Stimulated activated naive CD8-positive, alpha-beta T cell treated with anti-CD3 and anti-CD28 coated beads, Interleukin-15, amount 100 ng/mL, for 72 hours (primary cell): ENCODE measurements at places on chromosomes 16 and 17.

DNA sequence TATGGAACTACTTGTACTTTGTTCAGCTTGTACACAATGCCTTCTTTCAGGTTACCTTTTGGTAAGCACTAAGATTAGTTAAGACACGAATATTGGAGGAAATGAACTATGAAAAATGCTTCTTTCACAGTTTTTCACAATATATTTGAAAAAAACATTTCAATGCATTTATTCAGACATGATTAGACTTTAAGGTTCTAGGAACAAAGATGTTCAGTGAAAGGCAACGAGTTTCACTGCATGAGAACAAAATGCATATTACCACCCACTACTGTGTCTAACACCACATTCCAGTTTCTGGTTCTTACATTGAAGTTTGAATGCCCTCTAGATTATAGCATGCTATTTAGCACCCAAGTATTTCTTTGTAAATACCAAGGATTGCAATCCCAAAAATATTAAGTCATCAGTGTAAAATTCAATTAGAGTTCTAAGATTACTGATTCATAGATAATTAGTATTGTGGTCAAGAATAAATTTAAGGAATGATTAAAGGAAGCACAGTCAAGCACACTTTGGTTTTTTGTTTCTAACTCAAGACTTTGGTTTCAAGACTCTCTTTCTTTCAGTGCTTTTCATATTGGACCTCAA lies 261.7 kb downstream of the CEP112 start:
- no peak for DNase-seq

DNA sequence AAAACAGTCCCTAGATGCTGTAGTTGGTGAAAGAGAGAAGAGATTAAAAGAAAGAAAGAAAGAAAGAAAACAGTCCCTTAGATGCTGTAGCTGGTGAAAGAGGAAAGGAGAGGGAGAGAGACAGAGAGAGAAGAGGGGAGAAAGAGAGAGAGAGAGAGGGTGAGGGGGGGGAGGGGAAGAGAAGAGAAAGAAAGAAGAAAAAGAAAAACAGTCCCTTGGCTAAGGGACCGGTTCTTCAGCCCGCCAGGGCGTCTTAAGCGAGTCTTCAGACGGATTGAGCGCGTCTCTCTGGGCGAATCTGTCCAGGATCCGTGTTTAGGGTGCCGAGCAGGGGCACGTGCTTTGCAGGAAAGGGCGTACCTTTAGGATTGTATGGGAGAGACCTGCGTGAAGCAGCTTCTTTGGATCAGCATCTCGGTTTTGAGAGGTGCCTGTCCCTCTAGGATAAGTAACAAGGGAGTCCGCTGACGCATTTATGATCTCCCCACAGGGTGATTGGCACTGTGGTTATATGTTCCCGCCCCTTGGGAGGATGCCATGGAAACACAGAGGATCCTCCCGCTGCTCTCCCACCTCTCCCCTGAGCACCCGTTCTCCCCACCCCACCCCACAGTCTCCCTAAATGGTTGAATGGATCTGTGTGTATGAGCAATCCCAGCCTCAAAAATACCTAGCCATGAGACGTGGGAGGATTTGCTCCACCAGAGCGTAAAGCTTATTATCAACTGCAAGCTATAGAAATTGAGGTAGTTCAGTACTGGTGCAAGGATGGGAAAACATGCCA lies 16.7 kb downstream of the GNGT2 start:
- DNase-seq = no peak

- DNase-seq = no peak
Measured at GRCh38 chr17:1165836-1166235, 13.9 kb downstream of the ABR start.

DNA sequence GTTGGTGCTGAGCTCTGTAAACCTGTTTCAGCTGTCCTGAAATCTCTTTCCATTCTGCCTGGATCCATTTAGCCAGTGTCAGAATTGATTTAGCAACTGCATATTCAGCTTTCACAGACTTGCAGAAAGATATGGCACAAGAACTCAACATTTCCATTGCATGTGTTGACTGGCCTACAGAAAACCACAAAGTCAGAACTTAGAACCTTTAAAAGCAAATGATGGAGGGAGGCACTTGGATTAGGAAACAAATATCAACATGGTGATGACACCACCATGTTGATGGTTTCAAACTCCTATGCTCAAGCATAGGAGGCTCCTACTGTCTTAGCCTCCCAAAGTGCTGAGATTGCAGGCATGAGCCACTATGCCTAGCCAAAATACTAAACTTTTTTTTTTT lies 52.3 kb upstream of the ARL6IP1 start:
- DNase-seq = no peak

DNA sequence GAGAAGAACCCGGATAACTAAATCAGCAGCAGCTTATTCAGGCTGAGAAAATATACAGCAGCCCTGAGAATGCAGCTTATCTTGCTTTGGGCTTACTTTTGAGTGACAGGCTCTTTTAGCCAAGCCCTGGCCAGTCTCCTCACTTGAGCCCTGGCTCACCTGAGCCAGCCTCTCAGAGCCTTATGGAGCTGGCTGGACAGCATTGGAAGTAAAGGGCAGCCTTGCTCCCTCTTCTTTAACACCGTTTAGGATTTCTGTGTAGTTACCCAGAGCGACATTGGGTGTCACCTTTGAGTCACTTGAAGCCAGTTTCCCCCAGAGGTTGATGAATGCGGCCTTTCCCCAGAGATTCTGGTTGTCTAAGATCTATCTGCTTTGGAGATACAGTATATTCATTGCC lies 7.7 kb upstream of the NPIPB2 start:
- DNase-seq = peak; percentile 7

- DNase-seq = no peak
Measured at GRCh38 chr17:63487014-63487339, 10.1 kb downstream of the ACE start.

- no peak for DNase-seq
Measured at GRCh38 chr17:18179196-18179595, 4.4 kb upstream of the ALKBH5 start.

DNA sequence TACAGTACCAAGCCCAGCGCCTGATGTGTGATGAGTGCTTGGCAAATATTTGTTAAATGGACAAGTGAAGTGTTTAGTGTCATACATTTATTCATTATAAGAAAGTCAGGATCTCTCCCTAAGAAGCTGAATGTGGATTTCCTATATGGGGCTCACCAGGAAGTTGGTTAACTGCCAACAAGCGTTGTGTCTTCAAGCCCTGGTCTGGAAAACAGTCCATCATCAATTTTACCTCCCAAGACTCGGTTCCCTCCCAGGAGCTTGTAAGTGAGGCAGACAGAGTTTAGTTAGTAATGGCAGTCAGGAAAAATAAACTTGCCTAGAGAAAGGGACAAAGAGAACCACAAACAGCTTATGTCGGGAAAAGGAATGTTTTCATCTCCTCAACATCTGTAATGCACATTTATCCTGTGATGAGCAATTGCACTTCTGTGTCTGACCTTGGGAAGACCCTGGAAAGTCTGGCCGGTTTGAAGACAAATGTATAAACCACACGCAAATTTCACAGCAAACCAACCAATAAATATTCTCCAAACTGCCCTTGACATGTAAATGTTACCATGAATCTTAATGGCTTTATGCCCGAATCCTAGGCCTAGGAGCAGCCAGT lies 28.3 kb downstream of the C16orf95 start:
- DNase-seq = no peak

- no peak for DNase-seq
Measured at GRCh38 chr16:47449788-47450187, 11.1 kb downstream of the ITFG1 start.

GRCh38 chr17:77323413-77324171 lies 182.8 kb downstream of the SEC14L1 start:
- DNase-seq = no peak
